ENCODE measurements at places on chromosomes 1 and 21.
A peak's percentile ranks its signal among the peaks of the same experiment; 100 is the strongest.

GRCh38 chr21:45055861-45056260 lies 18.5 kb upstream of the ADARB1 start:
- peak; percentile 56 for DNase-seq

- DNase-seq, result no peak
These were observed 17.5 kb upstream of the DUSP10 start for GRCh38 chr1:221759436-221759835.

DNA sequence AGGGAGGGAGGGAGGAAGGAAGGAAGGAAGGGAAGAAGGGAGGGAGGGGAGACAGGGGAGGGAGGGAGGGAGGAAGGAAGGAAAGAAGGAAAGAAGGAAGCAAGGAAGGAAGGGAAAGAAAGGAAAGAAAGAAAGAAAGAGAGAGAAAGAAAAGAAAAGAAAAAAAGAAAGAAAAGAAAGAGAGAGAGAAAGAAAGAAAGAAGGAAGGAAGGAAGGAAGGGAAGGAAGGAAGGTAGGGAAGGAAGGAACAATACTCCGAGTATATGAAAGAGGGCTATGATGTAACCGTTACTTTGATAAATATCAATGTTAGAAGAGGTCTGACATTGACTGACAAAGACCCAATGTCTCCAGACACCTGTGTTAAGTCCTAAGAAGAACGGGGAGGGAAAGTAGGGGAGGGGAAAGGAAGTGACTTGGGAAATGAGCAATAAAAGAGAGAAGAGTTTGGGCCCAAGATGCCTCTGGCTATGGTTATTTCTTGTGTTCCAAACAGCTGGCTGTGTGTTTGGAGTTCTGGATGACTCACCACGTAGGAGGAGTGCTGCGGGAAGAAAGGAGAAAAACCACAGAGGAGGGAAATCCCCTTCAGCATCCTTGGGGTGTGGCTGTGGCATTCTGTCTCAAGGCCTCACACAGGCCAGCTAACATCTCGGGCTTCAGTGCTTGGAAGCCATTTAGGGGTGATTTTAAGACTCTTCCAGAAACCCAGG lies 37.0 kb upstream of the RXRG start:
- no peak for DNase-seq

DNA sequence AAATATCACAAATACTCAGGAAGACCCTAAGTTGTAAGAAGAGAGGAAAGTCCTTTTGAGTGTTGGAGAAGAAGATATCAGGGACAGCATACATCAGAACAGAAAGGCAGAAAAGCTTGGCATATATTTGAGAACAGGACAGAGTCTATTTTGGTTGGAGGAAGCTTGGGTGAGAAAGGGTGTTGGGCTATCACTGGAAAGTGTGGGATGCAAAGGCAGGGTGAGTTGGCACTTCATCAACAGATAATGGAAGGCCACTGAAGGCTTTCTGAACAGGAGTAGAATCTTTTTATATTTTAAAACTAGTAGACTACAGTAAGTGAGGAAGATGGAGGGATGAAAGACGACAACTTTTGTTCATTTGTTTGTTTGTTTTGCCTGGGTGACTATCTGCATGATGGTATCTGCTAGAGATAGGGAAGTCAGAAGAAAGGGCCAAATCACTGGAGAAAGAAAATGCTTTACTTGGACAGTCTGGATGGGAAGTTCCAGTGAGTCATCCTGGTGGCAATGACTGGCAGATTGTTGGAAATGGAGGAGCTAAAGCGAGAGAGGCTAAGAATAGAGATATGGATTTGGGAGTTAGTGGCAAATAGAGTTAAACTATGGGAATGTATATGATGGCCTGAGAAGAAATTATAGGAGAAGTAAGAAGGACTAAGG lies 33.7 kb upstream of the KCNA2 start:
- DNase-seq, result no peak

DNA sequence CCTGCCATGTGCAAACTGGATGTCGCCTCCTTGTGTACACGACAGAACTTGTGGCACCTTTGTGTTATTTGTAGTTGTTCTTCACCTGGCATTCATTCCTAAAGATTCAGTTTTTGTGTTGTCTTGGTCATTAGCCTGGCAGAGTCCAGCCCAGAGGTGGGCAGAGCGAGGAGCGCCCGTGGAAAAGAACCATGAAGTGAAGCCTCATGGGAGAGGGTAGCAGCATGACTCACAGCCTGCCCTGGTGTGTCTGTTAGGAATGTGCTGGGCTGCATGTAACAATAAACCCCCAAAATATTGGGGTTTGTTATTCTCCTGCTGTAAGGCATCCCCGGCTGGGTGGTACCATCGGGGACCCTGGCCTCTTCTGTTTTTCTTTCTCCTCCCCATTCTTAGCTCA lies 124.9 kb upstream of the TMEM51 start:
- no peak for DNase-seq

DNA sequence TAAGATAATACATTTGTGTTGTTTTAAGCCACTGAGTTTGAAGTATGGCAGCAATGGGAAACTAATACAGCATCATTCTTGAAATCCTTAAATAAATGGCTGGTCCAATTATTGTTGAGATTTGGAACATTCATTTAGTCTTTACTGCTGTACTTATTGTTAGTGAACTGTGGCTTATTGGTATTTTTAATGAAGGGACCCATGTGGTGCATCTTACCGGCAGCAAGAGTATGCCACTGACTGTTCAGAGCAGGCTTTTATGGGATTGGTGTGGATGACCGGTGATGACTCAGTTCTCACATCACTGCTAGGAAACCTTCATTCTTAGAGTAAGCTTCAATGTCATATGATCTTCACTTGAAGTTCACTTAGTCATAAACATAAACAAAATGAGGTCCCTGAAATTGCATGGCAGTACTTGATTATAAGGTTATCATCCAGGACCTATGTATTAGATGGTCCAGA lies 31.5 kb downstream of the PRKAA2 start:
- no peak for DNase-seq

DNA sequence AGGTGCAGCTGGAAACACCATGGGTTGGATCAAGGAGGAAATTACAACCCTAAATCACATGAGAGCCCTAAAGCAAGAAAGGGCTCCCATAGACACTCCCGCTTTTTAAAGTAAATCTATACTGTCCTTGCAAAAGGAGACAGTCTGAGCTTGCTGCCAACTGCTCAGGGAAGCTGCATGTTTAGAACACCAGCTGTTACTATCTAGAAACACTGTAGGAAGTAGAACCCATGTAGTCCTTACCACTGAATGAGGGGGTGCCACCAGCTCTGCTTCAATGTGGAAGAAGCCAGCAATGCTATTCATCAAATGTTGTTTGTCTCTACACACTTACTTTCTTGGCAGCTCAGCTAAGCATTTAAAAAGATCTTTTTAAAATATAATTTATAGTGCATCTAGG lies 79.8 kb downstream of the PIGK start:
- DNase-seq, result no peak

DNA sequence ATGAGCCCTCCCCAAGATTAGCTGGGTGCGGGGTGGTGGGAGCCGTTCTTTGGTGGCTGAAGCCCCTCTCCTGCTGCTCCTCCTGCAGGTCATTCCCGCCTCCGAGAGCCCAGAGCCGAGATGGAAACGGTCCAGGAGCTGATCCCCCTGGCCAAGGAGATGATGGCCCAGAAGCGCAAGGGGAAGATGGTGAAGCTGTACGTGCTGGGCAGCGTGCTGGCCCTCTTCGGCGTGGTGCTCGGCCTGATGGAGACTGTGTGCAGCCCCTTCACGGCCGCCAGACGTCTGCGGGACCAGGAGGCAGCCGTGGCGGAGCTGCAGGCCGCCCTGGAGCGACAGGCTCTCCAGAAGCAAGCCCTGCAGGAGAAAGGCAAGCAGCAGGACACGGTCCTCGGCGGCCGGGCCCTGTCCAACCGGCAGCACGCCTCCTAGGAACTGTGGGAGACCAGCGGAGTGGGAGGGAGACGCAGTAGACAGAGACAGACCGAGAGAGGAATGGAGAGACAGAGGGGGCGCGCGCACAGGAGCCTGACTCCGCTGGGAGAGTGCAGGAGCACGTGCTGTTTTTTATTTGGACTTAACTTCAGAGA lies 448 bp downstream of the G0S2 start:
- DNase-seq, result peak; percentile 33

- no peak for DNase-seq
These were observed 4.4 kb upstream of the MPZL1 start for GRCh38 chr1:167717351-167717750.

DNA sequence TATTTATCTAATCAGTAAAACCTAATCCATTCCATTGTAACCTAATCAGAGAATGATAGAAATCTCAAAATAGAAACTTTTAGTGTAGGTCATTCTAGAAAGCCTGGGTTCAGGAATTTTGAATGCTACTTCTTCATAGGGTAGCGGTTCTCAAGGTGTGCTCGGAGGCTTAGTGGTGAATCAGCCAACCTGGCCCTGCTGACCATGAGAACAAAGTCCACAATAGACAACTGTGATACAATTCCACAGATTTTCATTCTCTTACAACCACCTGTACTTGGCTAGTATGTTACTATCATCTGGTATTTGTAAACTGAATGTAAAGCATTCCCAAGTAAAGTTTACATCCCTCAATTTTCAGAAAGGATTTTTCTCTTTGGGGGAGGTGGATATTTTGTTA lies 7.5 kb upstream of the PUM1 start:
- DNase-seq, result no peak

- no peak for DNase-seq
These were observed 186.2 kb downstream of the RHOU start for GRCh38 chr1:228921481-228921880.

DNA sequence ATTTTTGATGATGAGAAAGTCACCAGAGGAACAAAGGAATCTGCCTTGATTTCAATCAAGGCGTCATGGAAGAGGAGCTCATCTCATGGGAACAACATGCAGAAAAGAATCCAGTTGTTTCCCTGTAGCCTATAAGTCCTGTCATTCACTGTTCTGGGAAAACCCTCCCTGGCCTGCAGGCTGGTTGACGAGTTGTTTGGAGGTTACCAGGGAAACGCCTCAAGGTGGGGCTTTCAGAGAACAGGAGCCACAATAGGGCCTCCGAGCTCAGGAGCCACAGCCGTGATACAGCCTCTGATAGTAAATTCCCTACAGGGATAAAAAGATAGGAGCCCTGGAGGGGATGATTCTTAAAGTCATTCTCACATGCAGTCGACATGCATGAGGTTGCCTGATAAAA lies 135.2 kb downstream of the PSMG1 start:
- peak; percentile 62 for DNase-seq

- DNase-seq, result no peak
These were observed 44.0 kb downstream of the ATP6V1G3 start for GRCh38 chr1:198496216-198497143.

DNA sequence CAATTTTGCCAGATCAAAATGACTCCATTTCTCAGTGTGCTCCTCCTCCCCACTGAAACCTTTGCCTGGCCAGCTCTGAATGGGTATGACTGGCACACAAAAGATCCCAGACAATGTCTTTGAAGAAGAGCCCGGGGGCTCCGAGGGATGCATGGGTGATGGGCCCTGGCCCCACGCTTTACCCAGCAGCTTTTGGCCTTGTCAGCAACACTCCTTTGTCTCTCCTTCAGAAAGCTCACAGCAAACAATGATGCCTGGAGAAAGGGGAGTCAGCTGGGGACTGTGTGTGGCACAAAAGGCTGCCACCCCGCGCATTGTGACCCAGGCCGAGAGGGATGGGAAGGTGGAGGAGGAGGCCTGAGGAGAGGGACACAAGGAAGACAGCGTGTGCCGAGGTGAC lies 45.9 kb downstream of the PLXNA2 start:
- DNase-seq, result no peak

DNA sequence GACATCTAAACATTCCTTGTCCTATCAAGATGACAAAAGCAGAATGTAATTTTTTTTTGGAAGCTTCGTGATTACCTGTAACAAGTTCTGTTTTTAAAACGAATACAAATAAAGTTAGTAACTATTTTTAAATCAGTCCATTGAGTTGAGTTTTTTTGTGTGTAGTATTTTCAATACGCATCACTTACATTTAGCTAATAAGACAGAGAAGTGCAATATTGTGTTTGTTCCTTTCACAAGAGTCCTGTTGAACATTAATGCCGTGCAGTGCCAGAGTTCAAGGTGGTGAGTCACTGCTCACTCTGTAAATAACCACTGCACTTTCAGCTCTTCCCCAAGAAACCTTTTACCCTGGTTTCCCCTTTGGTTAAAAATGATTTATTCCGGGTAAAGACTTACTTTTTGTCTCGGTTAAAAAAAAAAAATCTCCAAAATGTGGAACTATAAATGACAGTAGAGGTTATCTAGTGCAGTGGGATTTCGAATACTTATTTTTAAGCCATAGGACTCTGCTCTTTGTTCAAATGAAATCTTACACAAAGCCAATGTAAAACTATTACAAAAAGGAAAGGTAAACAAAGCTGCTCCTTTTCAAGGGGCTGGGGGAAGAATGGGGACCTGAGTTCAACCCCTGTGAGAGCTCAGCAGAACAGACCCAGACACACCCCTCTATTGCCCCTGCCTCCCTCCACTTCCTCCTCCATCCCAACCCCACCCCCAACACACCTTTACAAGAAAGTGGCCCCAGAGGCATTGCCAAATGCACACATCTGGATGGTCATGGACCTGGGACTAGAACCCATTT lies 14.8 kb upstream of the NCMAP start:
- DNase-seq, result no peak

DNA sequence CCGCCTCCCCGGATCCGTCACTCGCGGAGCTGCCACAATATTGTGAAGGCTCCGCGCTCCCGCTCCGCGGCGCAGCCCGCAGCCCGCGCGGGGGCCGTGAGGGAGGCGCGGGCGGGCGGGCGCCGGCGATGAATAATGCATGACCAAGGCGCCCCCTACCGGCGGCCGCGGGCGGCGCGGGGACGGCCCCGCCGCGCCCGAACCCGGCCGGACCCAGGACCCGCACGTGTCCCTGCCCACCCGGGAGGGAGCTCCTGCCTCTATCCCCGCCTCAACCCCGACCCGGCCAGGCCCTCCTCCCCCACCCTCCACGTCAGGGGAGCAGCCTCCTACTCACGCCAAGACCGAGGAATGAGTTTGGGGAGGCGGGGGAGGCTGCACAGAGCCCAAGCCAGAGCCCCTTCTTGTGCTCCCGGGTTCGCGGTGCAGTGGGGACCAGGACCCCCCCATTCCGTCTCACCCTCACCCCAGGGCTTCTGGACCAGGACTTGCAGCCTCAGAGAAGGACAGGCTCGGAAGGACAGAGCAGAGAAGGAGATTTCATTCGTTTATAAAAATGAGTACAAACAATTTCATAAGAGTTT lies 70.8 kb upstream of the CASZ1 start:
- peak; percentile 58 for DNase-seq

DNA sequence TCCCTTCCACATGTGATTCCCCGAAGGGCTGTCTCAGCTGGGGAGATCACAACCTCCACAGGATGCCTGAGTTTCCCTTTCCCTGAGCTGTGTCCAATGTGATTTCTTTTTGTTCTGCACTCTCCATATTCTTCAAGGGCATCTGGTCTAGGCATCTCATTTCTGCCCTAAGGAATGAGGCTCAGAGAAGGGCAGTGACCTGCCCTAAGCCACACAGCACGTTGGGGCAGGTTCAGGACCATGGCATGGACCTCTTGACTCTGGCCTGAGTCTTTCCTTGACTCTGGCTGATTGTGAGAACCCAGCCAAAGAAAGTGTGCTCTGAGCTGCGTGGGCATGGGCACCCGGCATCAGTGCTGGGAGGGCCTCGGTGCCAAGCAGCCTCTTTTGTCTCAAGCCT lies 590.3 kb downstream of the PTPRU start:
- no peak for DNase-seq

GRCh38 chr1:44276901-44277300 lies 63.6 kb downstream of the DMAP1 start:
- no peak for DNase-seq

GRCh38 chr1:225631021-225631663 lies 21.8 kb downstream of the ENAH start:
- no peak for DNase-seq

All from renal pelvis (tissue), 12 donors.